Suppressor macrophage treated with lipopolysaccharide for 4 hours (primary cell): ENCODE measurements at places on chromosomes 3 and 15.

GRCh38 chr3:126549861-126550487, 8.8 kb downstream of the C3orf22 start:
- DNase-seq, result no peak

DNA sequence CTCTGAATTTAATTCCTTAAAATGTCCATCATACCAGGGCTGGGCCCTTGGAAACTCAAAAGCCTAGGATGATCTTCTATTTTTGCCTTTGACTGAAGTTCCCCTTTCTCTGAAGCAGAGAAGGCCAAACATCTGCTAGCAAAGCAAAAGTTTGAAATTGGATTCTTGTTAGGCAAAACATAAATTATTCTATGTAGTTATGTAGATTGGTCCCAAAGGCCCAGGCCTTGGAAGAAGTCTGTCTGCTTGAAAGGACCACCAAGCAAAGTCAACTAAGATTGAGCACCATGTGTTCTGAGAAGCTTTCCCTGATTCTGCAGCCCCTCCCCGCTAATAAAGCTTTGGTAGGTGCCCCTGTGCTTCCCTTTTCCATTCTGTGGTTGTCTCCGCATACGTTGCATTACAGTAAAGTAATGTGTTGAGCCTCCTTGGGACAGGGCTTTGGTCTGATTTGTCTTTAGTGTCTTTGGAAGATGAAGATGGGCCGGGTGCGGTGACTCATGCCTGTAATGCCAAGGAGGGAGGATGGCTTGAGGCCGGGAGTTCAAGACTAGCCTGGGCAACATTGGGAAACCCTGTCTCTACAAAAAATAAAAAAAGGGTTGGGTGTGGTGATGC, 56.4 kb downstream of the RPL39L start:
- DNase-seq, result peak; percentile 12

GRCh38 chr3:175704366-175705055, 845.4 kb downstream of the NAALADL2 start:
- no peak for DNase-seq

DNA sequence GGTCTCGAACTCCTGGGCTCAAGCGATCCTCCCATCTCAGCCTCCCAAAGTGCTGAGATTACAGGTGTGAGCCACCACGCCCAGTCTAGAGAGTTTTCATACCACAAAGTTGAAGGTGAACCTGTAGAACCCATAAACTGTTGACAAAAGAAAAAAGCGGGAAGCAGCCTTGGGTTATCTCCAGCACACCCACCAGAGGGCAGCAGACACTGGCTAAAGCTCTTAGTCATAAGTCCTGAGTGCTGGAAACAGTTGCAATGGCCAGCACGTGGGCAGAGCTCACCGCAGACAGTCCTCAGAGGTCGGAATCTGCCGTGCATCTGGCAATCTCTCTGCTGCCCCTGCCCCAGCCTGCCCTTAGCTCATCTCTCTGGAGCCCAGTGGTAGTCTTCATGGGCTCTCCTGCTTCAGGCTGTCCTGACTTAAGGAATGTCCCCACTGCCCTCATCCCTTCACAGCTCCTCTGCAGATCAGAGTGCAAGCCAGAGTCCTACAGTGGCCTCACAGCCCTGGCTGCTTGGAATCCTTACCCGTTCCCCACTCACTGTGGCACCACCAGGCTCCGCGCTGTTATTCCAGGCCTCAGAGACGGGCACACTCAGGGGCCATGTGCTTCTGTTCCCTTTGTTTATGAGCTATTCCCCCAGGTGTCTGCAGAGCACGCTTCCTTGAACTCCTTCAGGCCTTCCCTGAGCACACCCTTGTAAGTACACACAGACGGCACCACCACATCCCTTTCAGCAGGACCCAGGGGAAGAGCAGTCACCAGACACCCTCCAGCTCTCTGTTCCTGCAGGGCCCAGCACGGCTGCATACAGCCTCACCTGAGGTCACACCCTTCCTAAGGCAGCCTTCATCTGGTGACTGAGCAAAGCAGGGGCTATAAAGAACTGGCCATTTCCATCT, 8.8 kb upstream of the ELP6 start:
- peak; percentile 94 for DNase-seq

GRCh38 chr3:111314898-111315297, 227.1 kb upstream of the CD96 start:
- DNase-seq, result no peak

- no peak for DNase-seq
Measured at GRCh38 chr3:191085091-191085490, 114.0 kb upstream of the OSTN start.

GRCh38 chr15:62164396-62165103, 535 bp downstream of the C2CD4B start:
- no peak for DNase-seq

DNA sequence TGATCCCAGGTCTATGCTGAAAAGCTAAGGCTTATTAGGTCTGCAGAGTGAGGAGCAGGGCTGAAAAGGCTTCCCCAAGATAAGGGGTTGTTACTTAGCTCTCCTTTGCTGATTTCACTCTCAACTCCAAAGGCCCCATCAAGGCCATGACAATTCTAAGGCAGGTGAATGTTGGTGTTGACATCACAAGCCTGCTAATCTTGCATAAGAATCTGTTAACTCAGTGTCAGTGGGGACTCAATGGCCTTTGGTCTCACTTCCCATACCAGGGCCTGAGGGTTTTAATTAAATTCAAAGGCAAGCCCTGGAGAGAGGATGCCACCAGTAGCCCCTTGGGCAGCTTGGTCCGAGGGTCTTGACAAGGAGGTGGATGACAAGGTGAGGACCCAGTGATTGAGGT, 9.4 kb upstream of the ALAS1 start:
- DNase-seq, result peak; percentile 52
